Sigmoid colon (tissue), 7 donors: ENCODE measurements at places on chromosomes 1 and 21. TPM values are rescaled to one million over a fixed set of nuclear protein-coding genes. Genes with fewer than 3 reads are reported as not detected.

- no peak for DNase-seq
These were observed 43.5 kb downstream of the UBE2G2 start for GRCh38 chr21:44758141-44758561.

DNA sequence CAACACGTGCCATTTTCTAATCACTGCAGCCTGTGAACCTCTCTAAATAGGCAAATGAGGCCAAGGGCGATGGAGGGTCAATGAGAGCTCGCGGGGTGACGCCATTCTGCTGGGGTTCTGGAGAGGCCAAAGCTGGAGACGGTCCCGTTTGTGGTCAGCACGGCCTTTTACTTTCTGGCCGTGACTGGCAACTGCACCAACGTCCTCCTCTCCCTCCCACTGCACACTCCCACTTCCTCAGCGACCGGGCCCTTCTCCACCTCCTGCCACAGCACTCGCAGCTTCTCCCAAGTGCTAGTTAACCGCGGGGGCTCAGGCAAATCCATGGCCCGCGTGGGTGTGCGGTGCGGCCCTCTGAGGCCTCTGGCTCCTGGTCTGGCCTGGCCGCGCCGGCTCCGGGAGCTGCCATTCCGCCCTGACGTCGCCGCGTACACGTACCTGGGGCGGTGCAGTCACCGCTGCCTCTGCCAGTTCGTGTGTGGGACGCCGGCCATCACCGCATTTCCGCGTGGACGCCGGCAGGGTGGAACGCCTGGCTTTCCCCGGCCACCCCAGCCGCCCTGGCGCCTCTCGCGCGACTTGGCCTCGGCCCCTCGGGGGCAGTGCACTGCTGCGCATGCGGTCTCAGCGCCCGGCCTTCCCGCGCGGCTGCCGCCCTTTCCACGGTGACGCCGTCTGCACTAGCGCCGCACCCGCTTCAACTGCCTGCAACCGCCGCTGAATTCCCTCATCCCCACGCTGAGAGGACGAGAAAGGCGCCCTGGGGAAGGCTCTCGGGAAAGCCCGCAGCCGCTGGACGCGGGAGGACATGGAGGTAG is 18.2 kb downstream of the OR2C3 start:
- no peak for DNase-seq

- no peak for DNase-seq
These were observed 4.2 kb upstream of the PTPN22 start for GRCh38 chr1:113875714-113876113.

- DNase-seq: no peak
These were observed 38.0 kb upstream of the SERBP1 start for GRCh38 chr1:67468066-67468718.

DNA sequence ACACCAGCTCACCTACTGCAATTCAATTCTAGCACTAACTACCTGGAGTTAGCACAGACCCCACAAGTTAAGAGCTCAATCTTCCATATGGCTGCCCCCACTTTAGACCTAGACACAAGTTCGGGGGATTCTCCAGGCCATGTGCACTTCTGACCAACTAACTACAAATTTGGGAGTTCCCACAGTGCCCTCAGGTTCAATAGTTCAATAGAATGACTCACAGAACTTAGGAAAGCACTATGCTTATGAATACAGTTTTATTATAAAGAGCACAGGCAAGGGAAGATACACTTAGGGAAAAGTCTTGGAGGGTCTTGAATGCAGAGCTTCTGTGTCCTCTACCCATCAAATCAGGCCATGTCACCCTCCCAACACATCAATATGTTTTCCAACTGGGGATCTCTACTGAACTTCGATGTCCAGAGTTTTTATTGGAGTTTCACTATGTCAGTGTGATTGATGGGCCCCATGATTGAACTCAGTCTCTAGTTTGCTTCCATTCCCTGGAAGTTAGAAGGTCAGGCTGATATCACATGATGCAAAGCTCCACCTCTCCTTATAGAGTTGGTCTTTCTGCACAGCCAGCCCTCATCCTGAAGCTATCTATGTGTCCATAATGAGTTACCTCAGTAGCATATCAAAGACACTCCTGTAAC is 46.1 kb downstream of the RAVER2 start:
- no peak for DNase-seq

DNA sequence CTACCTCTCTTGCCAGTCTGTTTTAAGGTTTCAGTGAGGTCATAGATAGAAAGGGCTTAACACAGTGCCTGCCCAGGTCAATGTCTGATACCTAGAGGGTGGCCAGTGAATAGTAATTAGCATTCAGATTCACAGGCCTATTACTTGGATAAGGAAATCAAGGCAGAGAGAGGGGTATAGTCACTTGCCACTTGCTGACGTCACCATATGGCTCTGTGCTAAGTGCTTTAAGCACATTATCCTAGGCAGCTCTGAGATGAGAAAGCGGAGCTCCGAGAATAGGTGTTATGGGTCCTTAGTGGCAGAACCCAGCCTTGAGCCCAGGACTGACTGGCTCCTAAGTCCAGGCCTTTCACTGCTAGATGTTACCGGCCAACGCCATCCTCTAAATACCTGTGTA is 51.5 kb upstream of the DAB1 start:
- no peak for DNase-seq

DNA sequence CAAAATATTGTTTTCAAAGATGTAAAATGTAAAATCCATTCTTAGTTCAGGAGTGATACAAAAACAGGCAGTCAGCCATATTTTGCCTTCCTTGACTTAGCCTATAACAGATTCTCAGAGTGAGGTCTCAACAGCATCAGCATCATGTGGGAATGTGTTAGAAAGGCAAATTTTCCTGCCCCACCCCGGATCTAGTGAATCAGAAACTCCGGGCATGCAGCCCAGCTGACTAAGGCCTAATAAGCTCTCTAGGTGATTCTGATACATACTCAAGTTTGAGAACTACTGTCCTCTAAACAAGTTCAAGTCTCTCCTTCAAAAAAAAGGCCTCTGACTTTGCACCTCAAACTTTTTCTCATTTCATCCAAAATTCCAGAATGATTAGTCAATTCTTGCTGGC is 46.9 kb upstream of the PRRC2C start:
- peak; percentile 68 for DNase-seq

GRCh38 chr1:109768820-109769219 is 5.1 kb upstream of the EPS8L3 start:
- no peak for DNase-seq

DNA sequence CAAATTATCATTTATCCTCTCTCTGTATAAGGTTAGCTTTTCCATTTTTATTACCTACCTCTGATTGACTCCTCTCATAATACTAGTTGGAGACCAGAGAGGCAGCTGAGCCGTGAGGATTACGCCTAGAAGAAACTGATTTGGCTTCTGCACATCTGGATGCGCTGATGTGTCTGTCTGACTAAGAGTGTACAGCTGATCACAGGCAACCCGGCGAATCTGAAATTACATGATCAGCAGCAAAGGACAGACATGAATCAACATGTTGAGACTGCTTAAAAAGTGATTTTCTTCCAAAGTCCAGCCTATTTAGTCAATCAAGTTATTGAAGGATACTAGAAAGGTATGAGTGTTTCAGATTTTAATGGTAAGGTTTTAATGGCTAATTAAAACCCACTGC is 81.2 kb downstream of the PCSK9 start:
- no peak for DNase-seq

LPAR3 gene
- polyA plus RNA-seq: 0.23 TPM

MIXL1 gene
- 0.13 TPM for polyA plus RNA-seq

AUNIP gene
- 1.9 TPM for polyA plus RNA-seq

S100A12 gene
- 2.9 TPM for polyA plus RNA-seq

LCE1D gene
- not detected for polyA plus RNA-seq

LYPD8 gene
- polyA plus RNA-seq: 111 TPM

DEDD gene
- 30.5 TPM for polyA plus RNA-seq
